ENCODE measurements at places on chromosomes 2 and 18. TPM values are rescaled to one million over a fixed set of nuclear protein-coding genes. Genes with fewer than 3 reads are reported as not detected.

DNA sequence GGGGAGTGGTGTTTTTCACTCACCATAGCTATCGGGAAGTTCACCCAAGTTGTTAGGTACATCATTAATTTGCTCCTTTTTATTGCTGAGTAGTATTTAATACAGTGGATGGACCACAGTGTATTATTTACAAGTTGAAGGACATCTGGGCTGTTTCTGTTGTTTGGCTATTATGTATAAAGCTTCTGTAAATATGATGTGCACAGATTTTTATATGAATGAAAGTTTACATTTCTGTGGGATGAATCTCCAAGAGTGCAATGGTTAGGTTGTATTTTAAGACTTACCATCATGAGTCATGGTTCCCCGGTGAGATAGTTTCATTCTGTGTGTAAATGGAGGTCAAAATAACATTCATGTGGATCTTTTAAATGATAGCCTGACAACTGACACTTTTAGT lies 337.4 kb downstream of the PTPRM start:
- DNase-seq = no peak

GRCh38 chr18:74897971-74898657 lies 300.4 kb downstream of the ZNF407 start:
- no peak for DNase-seq

Gene TTL
- total RNA-seq = 30.5 TPM

Gene ANKAR
- 5.7 TPM for total RNA-seq

GRCh38 chr2:226211439-226211838 lies 588.2 kb downstream of the IRS1 start:
- DNase-seq = no peak

- no peak for DNase-seq
These were observed 250.8 kb downstream of the LRRTM1 start for GRCh38 chr2:80053522-80054345.

Gene EPAS1
- total RNA-seq = not detected

GRCh38 chr2:16664052-16664731 lies 1.4 kb downstream of the CYRIA start:
- DNase-seq = peak; percentile 76

Gene CROCC2
- total RNA-seq = not detected

DNA sequence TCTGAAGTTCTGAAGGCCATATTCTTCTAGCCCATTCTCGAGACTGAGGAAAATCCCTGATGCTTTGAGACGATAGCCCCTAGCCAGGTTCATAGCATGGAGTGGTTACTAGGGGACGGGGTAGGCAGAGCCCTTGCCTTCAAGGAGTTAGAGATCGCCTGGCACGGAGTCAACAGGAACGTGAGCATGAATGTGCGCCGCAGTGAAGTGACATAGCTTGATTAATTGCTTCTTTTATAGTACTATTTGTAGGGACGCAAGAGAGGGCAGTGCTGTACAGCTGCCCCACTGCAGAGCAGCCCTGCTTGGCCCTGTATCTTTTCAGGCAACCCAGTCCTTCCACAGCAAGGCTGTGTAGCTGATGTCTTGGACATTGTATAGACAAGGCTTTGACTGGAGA lies 26.2 kb downstream of the HRH4 start:
- DNase-seq = no peak

Gene LHCGR
- not detected for total RNA-seq

DNA sequence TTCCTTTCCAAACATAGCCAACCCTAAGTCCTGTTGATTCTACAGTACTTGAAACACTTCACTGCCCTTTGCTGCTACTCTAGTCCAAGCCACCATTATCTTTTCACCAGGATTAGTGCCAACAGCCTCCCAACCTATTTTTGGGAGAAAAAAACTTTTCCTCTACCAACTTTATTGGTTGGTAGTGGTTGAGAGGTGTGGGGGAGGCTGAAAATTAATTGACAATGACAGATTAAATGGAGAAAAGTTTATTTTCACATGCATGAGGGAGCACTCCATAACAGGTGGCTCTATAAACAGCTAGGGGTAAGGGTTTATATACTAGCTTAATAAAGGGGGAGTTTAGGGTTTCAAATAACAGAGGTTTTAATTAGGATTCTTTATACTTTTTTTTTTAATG lies 37.8 kb upstream of the ITPRID2 start:
- DNase-seq = no peak

- no peak for DNase-seq
These were observed 144.9 kb upstream of the HAAO start for GRCh38 chr2:42937171-42937875.

Gene VIL1
- total RNA-seq = not detected

Gene CABYR
- total RNA-seq = not detected

Gene CNDP1
- not detected for total RNA-seq

GRCh38 chr18:46754188-46754587 lies 2.7 kb downstream of the ST8SIA5 start:
- no peak for DNase-seq

DNA sequence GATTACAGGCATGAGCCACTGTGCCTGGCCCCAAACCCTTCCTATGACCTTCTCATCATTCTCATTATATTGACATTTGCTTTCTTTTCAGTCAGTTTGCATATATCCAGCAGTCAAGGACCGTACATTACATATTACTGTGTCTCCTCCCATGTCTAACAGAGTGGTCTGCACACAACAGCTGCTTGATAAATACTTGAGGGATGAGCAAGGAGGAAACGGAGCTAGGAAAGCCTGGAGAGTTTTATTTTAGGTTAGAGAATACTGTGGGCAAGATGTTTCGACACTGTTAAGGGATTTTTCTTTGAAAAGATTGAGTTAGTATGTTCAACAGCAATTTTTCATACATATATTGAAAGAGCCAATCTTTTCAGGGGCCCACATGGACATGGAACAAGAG lies 76.2 kb upstream of the CHRNA1 start:
- DNase-seq = no peak

DNA sequence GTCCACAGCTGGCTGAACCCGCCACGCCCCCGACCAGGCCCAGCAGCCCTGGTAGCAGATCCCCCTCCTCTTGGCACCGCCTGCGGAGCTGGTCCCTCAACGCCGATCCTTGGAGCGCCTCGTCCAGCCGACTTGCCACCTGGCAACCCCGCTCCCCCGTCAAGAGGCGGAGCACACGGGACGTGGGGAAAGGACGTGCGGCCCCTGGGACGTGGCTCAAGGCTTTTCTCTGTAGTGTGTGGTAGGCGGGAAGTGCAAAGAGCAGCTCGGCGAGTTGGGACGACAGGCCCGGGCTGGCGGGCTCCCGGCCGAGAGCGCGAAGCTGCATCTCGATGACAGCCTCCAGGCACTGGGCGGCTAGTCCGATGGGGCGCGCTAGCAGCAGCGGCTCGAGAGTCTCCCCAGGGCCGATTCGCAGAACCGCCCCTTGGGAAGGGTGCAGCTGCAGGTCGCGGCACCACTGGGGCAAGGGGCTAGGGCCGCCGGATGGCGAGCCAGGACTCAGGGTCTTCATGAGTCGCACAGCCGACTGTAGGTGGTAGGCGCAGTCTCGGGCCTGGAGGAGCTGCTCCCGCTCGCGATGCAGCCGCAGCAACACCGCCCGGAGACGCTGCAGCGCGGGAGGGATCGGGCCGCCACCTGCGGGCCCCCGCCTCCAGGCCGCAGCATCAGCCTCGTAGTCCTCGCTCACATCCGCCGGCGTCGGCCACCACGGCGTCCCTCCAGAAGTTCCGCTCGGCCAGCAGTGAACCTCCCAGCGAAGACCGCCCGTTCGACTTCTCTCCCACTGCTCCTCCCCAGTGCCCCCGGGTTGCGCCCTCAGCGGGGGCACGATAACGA lies 617 bp downstream of the CCDC142 start:
- DNase-seq = peak; percentile 91

Gene BOLL
- not detected for total RNA-seq

Gene PRSS56
- not detected for total RNA-seq

- DNase-seq = peak; percentile 85
These were observed 29.5 kb downstream of the PAX8 start for GRCh38 chr2:113248997-113249770.

Gene FBXO48
- 0.61 TPM for total RNA-seq

DNA sequence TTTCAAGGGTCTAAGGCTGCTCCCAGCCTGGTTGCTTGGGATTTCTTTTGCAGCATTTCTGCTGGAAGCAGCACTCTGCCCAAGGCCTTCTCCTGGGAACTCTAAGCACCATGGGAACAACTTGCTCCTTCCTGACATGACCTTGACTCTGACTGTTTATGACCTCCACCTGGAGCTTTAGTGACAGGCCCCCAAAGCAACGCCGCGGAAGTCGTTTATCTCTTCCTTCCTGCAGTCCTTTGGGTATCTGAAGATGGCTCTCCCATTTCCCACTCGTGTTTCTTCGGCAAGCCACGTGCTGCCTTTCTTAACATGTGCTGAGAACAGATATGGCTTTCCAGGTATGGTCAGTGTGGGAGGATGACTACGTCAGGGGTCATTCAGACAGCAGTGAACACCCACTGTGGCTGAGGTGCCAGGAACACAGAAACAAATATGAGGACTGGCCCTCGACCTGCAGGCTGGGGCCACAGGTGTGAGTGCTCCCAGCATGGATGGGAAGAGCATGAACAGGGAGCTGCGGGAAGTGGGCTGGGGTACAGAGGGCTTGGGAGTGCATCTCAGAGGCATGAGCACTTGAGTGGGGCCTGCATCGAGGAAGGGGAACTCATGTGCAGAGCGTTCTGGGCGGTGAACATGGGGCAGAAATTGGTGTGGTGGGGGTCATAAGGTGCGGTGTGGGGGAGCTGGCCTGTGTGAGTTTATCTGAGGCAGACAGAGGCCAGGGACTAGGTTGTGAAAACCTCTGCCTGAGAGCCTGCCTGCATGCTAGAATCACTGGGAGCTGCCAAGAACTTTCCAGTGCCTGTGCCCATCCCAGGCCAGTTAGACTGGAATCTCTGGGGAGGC lies 140.5 kb downstream of the TSN start:
- no peak for DNase-seq

DNA sequence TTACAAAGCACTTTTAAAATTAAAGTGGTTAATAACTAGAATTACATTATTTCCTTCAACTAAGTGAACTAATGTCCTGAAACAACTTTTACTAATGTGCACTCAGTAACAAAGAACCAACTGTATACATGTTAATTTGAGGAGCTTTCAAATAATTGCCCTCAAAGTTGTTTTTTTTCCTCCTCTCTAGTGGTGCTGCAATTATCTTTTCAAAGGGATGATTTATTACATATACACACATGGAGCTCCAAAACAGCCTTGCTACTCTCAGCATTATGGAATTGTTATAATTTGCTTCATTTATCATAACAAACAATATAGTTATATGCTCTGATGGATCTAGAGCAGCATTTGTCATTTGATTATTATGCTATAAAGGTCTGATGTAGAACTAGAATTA lies 246.3 kb upstream of the RASGRP3 start:
- no peak for DNase-seq

DNA sequence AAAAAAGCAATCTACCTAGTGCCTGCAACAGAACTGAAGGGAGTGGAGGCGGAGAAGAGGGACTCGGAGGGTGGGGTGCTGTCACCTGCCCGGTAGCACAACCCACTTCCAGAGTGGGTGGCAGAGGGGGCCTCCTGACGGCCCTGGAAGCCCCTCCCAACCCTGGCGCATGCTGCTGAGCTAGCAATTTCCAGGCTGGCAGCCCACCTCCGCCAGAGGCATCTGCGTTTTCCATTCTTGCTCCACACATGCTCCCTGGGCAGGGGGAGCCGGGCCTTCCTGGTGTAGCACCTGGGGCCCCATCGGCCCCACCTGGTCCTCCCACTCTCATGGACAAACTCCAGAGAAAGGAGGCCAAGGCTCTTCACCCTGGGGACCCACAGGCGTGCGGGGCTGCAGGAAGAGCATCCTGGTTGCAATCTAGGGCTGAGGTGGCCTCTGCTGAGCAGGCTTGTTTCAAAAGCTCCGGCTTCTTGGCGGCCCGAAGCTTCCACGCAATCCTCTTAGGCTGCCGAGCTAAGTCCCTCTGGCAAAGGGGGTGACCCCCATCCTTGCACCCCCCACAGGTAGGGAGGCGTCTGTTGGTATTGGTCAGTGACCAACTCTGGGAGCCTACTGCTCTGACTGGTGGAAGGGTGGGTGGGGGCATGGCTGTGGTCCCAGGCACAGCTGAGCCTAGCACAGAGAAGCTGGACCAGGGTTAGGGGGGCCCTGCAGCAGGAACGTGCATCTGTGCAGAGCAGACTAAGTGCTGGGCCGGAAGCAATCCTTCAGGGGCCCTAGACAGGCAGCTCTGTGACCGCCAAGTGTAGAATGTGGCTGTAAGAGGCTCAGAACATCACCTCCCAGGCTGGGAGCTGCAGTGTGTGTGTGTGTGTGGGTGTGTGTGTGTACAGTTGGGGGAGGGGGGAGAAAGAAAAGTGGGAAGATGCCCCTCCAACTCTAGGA lies 2.6 kb downstream of the HS6ST1 start:
- DNase-seq = no peak

DNA sequence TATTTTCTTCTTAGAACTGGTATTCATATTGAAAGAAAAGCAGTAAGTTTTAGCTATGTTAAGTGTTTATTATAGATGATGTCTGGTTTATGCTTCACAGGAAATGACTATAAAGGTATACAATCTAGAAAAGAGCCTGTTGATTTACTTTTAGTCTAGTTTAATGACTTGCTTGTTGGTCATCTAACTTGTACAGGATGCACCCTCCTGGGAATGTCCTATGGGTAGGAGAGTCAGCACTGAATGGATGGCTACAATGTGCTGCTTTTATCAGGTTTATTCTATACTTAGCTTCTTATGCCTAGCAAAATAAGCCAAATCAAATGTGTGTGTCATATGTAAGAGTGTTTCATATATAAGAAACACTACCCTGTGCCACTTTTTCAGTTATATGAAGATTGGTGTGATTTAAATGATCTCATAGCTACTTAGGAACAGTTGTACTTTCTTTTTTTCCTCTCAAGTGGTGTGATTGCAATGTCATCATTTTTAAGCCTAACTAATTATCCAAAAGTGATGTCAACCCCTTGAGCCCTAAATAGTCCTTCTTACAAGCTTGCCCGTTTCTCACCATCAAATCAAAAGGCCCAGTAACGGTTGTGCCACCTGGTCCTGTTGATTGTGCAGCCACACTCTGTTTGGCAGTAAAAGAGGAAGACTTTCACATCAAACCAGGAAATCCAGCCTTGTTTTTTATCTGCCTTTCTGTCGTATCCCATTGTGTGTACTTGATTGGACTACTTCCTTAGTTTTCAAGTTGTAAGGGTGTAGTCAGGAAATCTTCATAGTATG lies 176.0 kb downstream of the DIS3L2 start:
- no peak for DNase-seq

Gene INHBB
- not detected for total RNA-seq

Gene STAT4
- total RNA-seq = not detected

DNA sequence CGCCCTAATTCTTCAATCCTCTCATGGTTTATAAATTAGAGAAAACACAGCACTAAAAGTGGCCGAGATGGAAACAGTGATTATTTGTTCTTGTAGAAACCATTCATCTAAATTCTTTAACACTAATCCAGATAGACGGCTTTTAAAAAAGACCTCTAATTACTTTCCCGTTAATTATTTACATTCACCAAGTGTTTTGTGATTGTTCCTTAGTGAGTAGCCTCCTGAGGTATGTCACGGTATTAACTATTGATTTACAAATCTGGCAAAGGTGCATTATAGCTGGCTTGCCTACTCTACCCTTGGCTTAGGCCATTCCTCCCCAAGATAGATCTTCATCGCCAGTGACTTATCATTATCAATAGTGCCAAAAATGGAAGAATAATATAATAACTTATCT lies 436.4 kb upstream of the ST6GAL2 start:
- no peak for DNase-seq

GRCh38 chr2:100136310-100136709 lies 6.1 kb downstream of the AFF3 start:
- no peak for DNase-seq

Gene LCT
- total RNA-seq = 0.19 TPM

Gene TMEM247
- total RNA-seq = not detected
